Uterine smooth muscle cell (primary cell): ENCODE measurements at places on chromosomes 1 and 21. TPM values are rescaled to one million over a fixed set of nuclear protein-coding genes. Genes with fewer than 3 reads are reported as not detected.

Gene DMRTA2
- 0.11 TPM in 1 of 2 replicates, not detected in the other for total RNA-seq

Gene KLF17
- under 0.01 TPM in 2 replicates for total RNA-seq

Gene CRNN
- not detected in 2 replicates for total RNA-seq

Gene OVAAL
- not detected in 2 replicates for total RNA-seq
